SK-N-SH treated with all-trans-retinoic acid at 6 μM for 48 hours (cell line): ENCODE measurements at places on chromosomes 5 and 9.

- ATAC-seq, result 0 out of 3 replicates have a peak, but pooled peaks have one; percentile 0
These were observed 6.6 kb upstream of the NFIB start for GRCh38 chr9:14320271-14321181.

DNA sequence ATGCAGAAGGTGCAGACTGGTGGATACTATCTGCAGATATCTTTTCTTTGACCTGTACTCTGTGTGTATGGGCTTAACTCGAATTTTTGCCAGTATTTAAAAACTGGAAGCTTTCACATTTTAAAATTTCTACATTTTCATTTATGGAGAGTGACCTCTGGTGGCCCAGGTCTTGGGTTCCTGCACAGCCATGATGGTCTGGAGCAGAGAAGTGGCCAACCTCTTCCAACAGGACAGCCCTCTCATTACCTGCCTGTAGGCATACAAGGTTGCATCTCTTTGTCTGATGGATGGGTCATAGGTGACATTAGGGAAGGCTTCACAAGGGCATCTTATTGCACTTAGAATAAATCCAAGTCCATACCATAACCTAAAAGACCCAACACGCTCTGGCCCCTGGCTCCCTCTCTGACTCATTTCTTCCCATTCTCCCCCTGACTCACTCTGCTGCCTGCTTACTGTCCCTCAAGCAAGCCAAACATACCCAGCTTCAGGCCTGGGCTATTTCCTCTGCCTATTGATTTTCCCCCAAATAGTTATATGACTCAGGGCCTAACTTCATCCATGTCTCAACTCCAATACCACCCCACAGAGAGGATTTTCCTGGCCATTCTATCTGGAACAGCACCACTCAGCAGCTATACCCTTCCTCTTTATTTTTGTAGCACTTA lies 113.3 kb upstream of the SLC1A3 start:
- no peak for ATAC-seq

DNA sequence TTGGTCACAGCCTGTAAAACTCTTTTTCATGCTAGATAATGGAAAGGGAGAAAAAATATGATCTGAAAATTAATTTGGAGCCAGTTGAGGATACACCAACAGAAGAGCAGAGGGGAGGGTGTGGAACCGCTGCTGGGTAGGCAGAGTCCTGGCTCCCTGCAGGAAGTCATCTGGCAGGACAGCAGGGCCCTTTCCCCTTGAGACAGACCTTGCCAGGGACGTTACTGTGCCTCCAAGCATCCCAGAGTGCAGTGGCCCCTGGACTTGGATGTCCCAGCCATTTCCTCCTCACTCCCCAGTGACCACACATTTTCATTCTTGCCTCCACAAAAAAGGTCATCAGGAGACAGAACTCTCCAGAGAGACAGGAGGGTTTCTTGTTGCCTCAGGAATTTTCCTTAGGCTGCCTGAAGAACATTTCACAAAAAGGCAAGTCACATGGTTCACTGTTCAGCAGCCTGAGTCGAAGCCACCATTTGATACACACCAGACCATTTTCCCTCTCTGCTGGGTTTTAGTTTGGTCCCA lies 5.9 kb downstream of the TRPM3 start:
- no peak for ATAC-seq

DNA sequence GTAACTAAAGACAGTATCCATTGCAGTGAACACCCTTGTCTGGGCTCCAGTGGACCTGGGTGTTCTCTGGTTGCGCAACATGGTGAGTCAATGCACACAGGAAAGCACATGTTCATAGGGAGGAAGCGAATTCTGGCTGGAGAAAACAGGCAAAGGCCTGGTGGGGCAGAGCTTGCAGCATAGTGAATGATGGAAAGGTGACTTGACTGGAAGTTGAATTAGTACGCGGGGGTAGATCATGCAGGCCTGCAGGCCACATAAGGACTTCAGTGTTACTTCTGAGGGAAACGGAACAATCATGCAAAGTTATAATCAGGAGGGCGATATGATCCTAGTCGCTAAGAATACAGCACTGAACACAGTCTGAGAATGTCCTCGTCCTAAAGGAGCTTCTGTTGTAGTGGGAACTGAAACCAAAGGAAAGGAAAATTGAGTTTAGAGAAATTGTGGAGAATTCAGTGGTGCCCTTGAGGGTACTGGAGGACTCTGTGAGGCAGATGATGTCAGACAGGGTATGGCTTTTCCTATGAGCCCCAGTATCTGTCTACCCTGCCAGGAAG lies 71.9 kb upstream of the RANBP3L start:
- no peak for ATAC-seq

DNA sequence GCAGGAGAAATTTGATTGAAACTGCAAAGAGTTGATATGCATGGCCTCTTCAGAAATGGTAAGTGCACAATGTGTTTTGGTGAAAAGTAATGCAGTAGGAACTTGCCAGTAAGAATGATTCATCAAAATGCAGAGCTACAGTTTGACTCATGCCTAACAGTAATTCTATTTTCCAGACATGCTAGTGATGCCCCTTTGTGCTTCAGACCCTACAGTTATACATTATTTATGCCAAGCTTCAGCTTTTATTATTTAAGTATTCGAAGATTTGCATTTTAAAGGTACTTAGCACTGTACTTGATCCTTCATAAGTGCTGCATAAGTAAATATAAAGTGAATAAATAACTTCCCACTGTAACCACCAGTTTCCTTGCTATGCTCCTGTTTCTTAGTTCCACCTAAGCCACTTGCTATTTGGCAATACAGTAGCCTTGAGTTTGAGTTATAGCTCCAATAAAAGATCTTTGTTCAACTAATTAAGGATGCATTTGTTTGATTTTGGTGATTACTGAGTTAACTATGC lies 3.6 kb upstream of the SPATA31E1 start:
- ATAC-seq, result no peak

DNA sequence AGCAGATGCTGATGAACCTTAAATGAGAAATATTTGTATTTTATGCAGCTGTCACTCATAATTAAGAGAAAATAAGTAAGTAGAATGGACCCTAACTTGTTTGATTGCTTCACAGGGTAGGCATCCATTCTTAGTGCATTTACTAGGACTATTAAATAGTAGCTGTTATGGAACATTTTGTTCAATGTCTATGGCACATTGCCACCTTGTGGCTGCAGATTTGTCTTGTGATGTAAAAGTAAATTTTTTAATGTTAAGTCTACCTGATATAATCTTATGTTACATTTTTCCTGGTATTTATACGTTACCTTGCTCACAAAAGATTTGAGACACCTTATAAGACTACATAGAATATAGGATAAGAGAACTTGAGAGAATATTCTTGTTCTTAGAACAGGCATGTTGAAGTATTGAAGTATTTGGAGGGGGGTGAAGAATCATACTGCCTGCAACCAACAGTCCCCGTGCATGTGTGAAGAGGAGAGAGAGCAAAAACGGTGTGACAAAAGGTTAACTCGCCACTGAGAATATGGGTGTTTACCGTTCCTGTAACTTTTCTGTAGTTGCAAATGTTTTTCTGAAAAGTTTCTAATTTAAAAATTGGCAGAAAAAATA lies 161.1 kb downstream of the MAST4 start:
- peak; percentile 71 for ATAC-seq

GRCh38 chr5:122420091-122420490 lies 108.1 kb downstream of the SNCAIP start:
- ATAC-seq, result no peak

DNA sequence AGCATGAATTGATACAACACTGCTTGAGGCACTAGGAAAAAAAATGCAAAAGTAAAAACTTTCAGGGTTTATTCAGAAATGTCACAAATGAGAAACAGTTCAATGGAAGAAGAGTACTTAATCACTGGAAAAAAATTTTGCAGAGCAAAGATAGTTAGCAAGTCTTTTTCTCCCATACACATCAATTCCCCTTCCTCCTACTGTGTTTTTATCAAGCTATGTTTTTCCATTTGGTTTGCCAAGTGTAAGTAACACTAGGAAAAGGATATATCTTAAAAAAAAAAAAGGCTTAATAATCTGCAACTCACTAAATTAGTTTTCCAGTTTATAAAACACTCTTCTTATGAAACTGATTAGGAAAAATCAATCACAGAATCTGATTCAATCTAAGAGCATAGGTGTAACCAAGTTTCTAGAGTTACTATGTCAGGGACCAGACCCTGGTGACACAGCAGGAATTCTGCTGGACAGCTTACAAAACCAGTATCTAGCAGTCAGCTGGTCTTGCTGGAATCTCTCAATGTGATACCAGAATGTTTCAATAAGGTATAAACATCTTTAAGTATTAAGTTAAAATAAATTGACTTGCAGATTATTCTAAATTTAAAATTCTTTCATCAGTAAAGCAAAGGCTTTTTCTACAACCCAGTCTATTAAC lies 34.7 kb downstream of the RNF145 start:
- ATAC-seq, result no peak; the same call in 2 of the 3 replicates

DNA sequence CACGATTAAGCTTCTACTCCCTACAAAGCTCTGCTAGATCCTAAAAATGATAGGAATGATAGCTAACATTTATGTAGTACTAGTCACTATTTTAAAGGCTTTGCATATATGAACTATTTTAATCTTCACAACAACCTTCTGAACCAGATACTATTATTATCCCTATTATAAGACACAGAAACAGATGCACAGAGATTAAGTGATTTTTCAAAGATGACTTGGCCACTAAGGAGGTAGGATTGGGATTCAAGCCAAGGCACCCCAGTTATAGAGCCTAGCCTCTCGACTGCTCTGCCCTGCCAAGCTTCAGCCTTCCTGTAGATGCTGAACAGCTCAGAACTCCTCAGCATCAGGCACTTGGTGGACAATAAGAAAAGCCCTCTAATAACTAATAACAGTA lies 200.9 kb upstream of the PTGER4 start:
- ATAC-seq, result no peak

DNA sequence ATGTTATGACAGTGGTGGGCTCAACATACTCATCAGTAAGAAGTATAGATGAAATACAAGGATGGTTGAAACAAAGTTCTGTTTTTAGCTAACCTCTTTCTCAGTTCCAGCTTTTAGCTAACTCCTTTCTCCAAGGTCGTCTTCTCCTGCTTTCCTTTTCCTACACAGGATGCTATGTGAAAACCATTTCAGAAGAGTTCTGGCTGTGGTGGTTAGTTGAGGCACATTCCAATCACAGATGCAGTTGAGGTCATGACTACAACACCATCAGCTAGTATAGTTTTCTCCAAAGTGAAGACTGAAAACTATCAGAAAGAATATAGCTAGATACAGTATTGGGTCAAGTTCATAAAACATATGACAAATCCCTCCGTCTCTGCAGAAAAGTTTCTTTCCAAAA lies 477.7 kb upstream of the C9orf72 start:
- ATAC-seq, result no peak; the same call in 2 of the 3 replicates

DNA sequence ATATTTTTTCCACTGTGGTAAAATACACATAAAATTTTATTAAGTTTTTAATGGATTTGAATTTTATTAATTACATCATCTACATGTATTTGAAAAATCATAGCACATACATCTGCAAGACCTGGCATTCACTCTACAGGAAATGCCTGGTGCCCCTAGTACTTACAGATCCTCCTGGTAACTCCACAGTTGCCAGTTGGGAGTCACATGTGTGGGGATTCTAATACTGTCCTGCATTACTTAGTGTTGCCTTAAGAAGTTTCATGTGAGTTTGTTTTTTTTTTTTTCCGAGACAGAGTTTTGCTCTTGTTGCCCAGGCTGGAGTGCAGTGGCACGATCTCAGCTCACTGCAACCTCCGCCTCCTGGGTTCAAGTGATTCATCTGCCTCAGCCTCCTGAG lies 18.1 kb downstream of the KDM3B start:
- peak; percentile 61; the same call in 2 of the 3 replicates for ATAC-seq

- peak; percentile 75 for ATAC-seq
These were observed 92.0 kb downstream of the PLCXD3 start for GRCh38 chr5:41418220-41419031.

GRCh38 chr9:84702471-84702870 lies 32.9 kb downstream of the NTRK2 start:
- ATAC-seq, result no peak

DNA sequence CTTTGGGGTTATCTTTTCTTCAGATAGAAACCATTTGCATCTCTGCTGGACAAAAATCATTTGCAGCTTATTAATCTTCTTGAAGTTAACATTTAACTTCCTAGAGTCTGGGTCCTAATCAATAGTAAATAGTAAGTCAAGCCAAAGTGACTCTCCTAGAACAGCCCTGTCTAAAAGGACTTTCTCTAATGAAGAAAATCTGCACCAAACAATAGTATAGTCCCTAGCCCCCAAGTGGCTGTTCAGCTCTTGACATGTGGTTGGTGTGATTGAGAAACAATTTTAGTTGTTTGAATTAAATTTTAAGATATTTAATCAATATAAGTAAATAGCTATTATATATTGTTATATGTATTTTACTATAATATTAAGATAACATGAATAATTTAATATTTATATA lies 64.6 kb upstream of the SHB start:
- ATAC-seq, result no peak

DNA sequence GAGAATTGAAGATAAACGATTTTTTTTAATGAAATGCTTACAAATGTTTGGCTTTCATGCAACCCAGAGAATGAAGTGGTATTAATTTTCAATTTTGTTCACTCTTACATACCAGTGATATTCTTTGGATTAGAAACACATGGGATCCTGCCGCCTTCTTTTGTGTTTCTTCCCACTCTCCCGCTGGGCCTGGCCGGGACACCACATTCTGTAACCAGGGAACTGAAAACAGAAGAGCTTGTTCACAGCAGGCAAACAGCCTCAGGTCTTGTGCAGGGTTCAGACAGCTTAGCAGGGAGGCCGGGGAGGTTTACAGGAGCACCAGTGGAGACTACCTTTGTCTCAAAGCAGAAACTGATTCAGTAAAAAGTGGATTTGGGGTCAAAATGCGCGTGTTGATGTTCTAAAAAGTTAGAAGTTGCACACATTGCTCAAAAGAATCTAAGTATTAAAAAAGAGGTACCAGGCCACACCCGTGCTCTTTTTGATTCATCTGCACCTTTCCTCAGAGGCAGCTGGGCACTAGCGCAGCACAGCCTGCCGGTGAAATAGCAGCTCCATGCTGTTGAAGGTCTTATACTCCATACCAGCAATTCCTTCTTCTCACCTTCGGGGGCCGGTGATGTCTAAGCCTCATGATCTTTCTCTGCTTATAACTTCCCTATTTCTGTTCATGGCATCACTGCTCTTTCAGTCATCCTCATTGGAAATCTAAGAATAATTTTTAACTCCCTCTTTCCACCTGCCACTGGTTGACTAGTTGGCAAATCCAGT lies 67.1 kb downstream of the GRAMD2B start:
- ATAC-seq, result peak; percentile 89

GRCh38 chr5:140130949-140131733 lies 5.4 kb downstream of the IGIP start:
- ATAC-seq, result peak; percentile 18; the same call in 1 of the 3 replicates

GRCh38 chr5:76818844-76819831 lies at the start of gene F2RL1:
Gene F2RL1, plus strand, starts transcription at chr5:76819030. Its CDS starts 153 bp downstream, at chr5:76819183.
- peak; percentile 75 for ATAC-seq

GRCh38 chr5:81069990-81070389 lies 109.8 kb downstream of the RASGRF2 start:
- ATAC-seq, result no peak
